ENCODE measurements at places on chromosomes 16 and 17. TPM values are rescaled to one million over a fixed set of nuclear protein-coding genes. Genes with fewer than 3 reads are reported as not detected.
A peak's percentile ranks its signal among the peaks of the same experiment; 100 is the strongest.

GRCh38 chr16:22369221-22369811, 5.1 kb downstream of the CDR2 start:
- no peaks in the 10 kb centered on the region for H3K36me3 ChIP-seq
- H3K4me1 ChIP-seq: peaks cover 69% of the 10 kb centered on the region
- no peak overlapping the region for H3K4me3 ChIP-seq
- DNase-seq: no peak
- no peaks in the 10 kb centered on the region for H3K27me3 ChIP-seq

DNA sequence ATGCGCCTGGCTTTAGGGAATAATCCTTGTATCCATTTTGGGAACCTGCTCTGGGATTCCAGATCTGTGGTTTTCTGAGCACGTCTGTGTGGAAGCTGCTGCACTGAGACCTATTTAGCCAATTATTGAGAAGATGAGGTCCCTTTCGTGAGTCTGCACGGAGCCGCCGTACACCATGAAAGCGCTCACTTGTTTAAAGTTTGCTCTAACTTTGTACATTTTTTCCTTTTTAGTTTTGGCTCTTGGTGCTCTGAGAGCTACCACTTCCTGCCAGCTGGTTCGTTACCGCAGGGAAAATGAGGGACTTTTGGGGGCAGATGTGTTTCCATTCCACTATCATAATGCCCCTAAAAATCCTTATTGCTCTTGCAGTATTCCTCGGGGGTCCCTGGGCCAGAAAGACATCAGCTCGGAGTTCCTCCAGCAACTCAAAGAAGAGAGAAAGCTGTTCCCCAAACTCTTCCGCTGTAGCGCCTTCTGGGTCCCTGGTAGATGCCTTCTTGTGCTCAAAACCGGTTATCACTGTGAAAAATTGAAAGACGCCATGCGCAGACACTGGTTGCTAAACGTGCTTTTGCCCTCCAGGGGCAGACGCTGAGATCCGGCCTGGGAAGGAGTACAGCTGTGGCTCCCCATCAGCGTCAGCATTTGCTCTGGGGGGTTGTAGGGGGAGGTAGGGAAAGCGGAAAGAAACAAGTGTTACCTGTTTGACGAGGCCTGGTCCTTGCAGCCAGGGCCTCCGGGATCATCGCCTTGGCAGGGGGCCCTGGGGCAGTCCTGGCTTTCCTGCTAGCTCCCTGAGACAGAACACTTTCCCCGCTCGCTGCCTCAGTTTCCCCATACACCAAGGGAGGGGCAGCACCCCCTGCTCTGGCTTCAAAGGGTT, 238.1 kb downstream of the MRTFB start:
- peaks cover 72% of the 10 kb centered on the region for H3K4me1 ChIP-seq
- H3K27ac ChIP-seq: peak overlapping the region; percentile 4
- no peak overlapping the region for H3K4me3 ChIP-seq
- H3K27me3 ChIP-seq: no peaks in the 10 kb centered on the region
- no peak for DNase-seq
- H3K36me3 ChIP-seq: no peaks in the 10 kb centered on the region

DNA sequence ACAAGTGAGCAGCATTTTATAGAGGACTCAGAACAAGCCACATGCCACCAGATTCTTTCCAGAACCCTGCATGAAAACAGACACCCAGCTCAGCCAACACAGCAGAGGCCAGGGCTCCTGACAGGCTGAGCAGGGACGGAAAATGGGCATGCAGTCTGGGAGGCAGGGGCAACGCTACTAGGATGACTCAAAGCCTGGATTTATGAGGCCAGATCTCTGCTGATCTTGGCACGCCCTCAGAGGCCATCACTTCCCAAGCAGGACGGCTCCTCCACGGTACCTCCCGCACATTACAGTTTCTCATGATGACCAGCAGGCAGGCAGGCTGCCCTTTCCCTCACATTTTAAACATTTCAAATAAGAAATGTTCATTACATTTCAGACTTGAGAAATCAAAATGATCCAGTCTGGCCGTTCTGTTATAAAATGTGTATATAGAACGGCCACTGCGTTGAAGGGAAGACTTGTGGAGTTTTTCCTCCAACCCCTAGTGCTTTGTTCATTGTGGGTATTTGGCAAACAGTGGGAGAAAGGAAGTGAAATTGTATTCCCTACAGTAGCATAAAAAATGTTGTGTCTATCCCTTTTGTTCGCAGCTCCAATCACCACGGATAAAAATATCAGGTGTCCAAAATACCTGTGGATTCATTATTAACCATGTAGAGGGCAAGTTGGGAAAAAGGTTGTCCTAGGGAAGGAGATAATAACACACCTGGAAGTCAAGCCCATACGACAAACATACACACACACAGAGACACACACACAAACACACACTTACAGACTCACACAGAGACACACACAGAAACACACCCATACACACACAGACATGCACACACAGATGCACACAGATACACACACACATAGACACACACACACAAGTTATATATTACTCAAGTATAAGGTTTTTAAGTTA, 64.8 kb upstream of the ADAMTS18 start:
- H3K4me1 ChIP-seq: peaks cover 12% of the 10 kb centered on the region
- no peaks in the 10 kb centered on the region for H3K27me3 ChIP-seq
- no peak overlapping the region for H3K4me3 ChIP-seq
- DNase-seq: no peak

- H3K27ac ChIP-seq: no peak overlapping the region
- H3K4me3 ChIP-seq: no peak overlapping the region
- H3K36me3 ChIP-seq: no peaks in the 10 kb centered on the region
- H3K27me3 ChIP-seq: no peaks in the 10 kb centered on the region
These were observed 326.6 kb downstream of the PHKB start for GRCh38 chr16:47787696-47788095.

DNA sequence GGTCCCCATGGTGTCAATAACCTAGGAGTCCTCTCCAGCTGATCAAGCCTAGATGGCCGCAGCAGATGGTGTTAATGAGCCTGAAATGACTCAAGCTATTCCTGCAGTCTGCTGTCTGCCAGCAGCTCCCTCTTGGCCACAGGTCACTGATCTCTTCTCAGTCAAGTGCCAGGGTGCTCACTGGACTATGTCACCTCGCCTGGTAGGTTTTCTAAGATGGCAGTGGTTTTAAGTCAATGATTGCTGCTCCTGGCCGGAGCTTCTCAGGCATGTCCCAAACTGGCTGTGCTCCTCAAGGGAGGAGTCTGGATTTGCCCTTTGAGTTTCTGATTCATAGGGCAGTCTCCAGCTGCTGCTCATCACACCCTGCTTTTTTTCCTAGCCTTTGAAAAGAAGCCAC, 58.6 kb upstream of the SHISA6 start:
- H3K4me1 ChIP-seq: no peaks in the 10 kb centered on the region
- H3K36me3 ChIP-seq: no peaks in the 10 kb centered on the region
- no peak overlapping the region for H3K27ac ChIP-seq

DNA sequence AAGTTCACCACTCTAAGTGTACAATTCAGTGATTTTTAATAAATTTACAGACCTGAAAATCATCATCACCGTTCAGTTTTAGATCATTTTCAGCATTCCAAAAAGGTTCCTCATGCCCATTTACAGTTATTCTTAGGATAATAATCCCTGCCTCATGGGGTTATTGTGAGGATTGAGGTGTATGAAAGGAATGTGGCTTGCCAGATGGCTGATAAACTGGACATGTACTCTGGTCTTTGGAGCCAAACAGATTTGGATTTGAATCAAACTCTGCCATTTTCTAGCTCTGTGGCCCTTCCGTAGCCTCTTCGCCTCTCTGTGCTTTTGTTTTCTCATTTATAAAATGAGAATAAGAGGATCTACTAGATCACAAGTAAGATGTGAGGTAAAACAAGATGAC, 53.9 kb upstream of the GPRC5B start:
- H3K4me3 ChIP-seq: no peak overlapping the region
- no peak overlapping the region for H3K27ac ChIP-seq
- no peaks in the 10 kb centered on the region for H3K27me3 ChIP-seq

GRCh38 chr17:42598905-42599304, 10.3 kb downstream of the RETREG3 start:
- peaks cover 25% of the 10 kb centered on the region for H3K4me1 ChIP-seq
- DNase-seq: no peak
- no peak overlapping the region for H3K4me3 ChIP-seq
- no peaks in the 10 kb centered on the region for H3K27me3 ChIP-seq

Gene COX6A2
- not detected for total RNA-seq

Gene TEKT5
- total RNA-seq: not detected

Gene CTRB1
- total RNA-seq: not detected

Data from vagina (tissue), 2 donors.